ENCODE measurements at places on chromosomes 1 and 21.

DNA sequence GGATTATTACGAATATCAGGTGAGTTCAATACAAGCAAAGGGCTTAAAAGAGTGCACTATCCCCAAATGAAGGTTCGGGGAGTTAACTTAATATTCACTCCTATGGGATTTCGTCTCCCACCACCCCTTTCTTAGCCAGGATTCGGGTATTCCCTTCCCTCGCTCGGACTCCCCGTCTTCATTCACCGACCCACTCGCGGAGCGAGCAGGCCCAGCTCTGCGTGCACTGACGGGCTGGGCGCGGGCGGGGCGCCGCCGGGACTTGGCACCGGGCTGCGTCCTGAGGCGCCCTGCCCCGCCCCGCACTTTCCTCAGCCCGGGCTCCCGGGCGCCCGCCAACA is 7.7 kb upstream of the MPZL1 start:
- no peak for DNase-seq

GRCh38 chr1:55854911-55855310 is 639.7 kb upstream of the USP24 start:
- no peak for DNase-seq

GRCh38 chr1:223246476-223247112 is 103.5 kb upstream of the TLR5 start:
- no peak for DNase-seq

DNA sequence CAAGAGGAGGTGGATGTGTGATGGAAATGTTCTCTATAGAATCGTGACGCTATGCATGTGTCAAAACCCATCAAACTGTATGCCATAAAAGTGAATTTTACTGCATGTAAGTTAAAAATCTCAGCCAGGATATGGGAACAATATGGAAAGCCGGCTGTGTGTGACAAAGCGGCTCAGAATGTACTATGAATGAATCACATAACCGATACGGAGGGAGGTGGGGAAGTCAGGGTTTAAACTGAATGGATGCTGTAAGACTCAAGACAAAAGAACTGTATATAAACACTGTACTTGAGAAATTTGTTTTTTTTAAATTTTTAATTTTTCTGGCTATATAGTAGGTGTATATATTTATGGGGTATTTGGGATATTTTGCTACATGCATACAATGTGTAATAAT is 111.6 kb upstream of the PDE4B start:
- DNase-seq, result no peak

DNA sequence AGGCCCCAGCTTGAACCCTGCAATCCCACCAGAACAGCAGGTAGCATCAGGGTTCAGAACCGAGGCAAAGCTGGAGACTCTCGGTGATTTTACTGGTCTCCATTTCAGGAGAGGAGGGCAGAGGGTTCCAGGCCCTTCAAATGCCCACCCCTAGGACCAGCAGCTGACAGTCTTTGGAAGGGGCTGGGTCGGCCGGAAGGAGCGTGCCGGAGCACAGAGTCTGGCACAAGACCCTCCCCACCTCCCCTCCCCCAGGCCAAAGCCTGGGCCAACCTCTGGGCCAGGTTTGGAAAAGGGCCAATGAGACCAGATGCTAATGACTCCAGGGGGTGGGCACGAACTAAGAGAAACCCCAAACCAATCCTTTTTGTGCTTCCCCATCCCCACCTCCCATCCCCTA is 6.9 kb downstream of the FBXO2 start:
- DNase-seq, result no peak

DNA sequence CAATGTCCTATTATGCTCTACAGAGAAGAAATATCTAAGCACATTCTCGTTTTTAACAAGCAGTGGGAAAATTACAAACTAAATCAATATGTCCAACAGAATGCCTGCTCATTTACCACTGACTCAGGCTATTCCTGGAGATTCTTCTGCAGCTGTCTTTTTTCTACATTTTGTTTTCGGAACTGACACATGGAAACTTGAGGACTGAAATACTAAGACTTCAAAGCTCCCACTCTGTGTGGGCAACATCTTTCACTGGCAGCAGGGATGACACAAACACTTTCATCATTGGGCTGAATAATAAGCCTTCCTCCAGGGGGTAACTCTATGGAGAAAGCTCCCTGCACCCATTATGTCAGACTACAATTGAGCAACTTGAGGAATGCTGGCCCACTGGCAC is 175.5 kb upstream of the NCAM2 start:
- no peak for DNase-seq

GRCh38 chr1:230423951-230424350 is 2.2 kb downstream of the PGBD5 start:
- DNase-seq, result no peak

GRCh38 chr1:62437273-62437940 is 558 bp downstream of the USP1 start:
- peak; percentile 10 for DNase-seq

DNA sequence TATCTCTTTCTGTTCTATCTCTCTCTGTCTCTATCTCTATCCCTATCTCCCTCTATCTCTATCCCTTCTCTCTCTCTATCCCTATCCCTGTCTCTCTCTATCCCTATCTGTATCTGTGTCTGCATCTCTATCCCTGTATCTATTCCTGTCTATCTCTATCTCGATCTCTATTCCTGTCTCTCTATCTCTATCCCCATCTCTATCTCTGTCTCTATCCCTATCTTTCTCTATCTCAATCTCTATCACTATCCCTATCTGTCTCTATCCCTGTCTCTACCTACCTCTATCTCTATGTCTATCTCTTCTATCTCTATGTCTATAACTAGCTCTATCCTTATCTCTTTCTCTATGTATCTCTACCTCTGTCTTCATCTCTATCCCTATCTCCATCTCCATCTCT is 141.4 kb upstream of the KCNJ6 start:
- no peak for DNase-seq

DNA sequence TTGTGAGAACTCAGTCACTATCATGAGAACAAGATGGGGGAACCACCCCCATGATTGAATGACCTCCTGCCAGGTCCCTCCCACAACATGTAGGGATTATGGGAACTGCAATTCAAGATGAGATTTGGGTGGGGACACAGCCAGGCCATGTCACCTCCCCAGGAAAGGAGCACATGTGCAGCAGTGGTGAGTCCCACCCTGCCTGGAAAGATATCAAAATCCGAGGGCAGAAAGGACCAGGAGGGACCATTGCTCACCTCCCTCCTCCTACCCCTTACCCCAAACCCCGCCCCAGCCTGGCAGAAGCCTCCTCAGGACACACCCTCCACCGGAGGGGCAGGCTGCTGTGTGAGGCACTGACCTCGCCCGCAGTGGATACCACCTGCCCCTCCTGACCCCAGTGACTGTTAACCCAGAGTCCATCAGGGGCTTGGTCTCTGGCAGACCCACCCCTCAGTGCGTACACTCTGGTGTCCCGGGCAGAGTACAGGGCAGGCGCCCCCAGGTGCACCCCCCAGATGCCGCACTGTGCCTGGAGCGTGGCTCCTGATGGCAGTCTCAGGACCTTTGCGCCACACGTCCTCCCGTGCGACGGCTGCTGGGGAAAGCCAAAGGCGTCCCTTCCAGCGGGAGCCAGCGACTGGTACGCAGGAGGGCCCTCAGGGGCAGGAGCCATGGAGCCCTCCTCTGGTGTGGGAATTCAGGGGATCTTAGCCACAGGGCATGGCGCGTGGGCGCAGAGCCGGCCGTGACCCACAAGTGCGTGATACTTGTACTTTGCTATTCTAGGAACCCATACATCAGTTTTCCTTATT is 20.9 kb downstream of the PDXK start:
- no peak for DNase-seq

Measured in stimulated activated CD4-positive, alpha-beta T cell treated with anti-CD3 and anti-CD28 coated beads, TNF-alpha, amount 100 ng/mL, for 1 hour (primary cell).